ENCODE measurements at places on chromosomes 6 and 20.

- peak; percentile 54 for DNase-seq
Measured at GRCh38 chr6:135212020-135212806, 31.1 kb downstream of the MYB start.

DNA sequence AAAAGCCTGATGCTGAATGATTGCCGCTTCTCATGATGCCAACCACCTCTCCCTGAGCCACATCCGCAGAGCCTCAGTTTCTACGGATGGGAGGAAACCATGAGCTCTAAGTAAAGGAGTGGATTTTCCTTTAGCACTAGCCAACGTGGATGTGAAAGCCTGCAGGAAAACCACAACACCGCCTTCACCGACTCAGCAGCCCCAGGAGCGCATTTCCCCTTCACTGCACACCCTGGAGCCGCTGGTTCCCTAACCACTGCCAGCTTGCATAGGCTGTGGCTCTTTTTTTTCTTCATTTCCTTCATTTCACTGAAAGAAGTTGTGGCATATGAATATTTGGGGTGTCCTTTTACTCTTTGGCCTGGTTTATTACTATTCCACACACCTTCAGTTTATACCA lies 50.5 kb upstream of the SSTR4 start:
- no peak for DNase-seq

GRCh38 chr6:36358226-36358915 lies 21.7 kb upstream of the BNIP5 start:
- DNase-seq, result no peak

DNA sequence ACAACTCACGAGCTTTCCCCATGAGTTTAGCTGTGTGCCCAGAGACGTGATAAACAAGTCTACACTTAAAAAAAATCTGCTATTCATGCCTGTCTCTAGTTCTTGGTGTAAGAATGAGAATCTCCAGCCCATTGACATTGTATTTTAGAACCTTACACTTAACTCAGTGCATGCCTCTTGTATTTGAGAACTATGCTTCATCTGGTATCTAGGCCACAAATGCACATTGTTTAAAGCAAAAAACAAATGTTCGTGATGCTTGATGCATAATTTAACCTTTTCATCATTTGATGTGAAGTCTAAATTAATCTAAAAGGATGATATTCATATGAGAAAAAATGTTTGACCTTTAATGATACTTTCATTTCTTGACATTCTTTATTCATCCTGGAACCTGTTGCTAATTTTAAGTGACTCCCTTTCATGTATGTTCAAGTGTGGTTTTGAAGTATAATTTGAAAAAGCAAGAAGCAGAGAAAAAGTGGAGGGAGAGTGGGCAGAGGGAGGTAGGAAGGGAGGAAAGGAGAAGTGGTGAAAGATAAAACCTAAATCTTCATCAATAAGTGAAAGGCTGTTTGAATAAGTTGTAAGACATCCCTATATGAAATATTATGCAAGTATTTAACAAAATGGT lies 116.9 kb downstream of the PFDN4 start:
- no peak for DNase-seq

DNA sequence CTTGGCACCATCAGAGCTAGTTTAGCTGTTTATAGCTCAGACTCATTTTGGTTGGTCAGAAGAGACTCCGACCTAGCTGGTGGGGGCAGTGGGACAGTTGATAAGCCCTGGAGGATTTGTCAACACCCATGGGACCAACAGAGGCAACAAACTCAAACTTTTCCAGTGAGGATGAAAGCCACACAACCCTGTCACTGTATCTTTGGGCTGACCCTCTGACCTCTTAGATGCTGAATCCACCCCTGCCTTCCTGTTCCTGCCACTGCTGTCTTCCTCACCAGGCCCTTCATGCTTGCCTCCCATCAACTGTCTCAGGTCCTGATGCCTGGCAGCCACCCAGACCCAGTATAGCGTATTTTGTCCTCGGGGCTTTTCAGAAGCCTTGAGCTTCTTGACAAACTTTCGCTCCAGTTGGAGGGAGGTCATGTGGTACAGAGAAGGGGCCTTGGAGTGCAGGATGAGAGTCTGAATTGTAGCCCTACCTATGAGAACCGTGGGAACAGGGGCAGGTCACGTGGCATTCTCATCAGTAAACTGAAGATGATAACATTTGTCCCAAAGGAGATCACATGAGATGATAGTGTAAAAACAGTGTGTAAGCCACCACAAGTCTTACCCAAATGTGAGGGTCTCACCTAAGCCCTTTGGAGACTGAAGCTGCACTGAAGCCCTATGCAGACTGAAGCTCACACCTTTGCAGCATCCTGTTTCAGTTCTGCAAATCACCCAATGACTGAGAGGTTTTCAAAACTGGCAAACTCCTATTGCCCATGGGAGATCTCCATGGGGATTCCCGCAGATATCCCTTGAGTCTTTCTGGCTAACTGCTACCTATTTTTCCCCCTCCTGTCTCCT lies 72.0 kb upstream of the F13A1 start:
- no peak for DNase-seq

GRCh38 chr20:46552460-46553420 lies 2.3 kb upstream of the OCSTAMP start:
- peak; percentile 85 for DNase-seq

DNA sequence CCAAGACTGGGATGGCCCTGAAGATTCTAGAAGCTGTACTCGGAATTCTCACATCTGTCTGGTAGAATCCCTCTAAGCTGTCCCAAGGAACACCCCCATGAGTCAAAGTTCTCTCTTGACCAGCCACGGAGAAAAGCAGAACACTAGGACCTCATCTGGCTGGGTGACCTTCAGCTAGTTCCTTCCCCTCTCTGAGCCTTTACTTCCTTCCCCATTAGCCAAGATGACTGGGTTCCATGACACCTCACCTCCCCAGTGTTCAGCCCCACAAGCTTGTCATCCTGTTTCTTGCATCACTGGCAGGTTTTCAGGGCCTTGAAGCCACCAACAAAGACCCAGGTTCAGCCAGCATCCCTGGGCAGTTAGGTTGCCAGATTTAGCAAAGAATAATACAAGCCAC lies 47.8 kb downstream of the MAFB start:
- DNase-seq, result no peak

GRCh38 chr20:31835554-31835953 lies 9.8 kb downstream of the FOXS1 start:
- no peak for DNase-seq

DNA sequence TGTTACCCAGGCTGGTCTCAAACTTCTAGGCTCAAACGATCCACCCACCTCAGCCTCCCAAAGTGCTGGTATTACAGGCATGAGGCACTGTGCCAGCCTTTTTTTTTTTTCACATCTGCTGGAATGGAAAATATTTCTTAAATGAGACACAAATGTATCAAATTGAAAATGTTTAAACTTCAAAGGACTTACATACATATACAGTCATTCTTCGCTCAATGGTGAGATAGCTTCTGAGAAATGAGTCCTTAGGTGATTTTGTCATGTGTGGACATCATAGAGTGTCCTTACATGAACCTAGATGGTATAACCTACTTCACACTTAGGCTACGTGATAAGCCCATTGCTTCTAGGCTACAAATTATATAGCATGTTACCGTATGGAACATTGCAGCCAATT lies 43.1 kb downstream of the MICA start:
- DNase-seq, result no peak

GRCh38 chr20:64064145-64064698 lies 1.2 kb downstream of the TCEA2 start:
- no peak for DNase-seq

- no peak for DNase-seq
Measured at GRCh38 chr6:158672726-158673125, 22.9 kb downstream of the SYTL3 start.

DNA sequence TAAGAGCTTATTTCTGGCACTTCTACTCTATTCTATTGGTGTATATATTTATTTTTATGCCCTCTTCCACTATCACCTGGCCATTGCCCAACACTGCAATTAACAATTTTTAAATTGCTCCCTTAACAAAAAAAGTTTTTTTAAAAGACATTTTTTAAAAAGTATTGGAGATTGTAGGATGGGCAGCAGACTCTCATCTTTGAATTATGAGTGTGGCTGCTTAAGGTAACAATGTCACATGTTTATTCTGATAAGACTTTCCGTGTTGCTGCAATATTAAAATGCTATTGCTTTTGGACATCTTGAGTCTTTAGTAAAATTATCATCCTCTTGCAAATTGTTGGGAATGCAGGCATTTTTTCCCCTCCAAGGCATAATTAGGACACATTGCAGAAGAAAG lies 31.4 kb downstream of the SMOC2 start:
- DNase-seq, result no peak

DNA sequence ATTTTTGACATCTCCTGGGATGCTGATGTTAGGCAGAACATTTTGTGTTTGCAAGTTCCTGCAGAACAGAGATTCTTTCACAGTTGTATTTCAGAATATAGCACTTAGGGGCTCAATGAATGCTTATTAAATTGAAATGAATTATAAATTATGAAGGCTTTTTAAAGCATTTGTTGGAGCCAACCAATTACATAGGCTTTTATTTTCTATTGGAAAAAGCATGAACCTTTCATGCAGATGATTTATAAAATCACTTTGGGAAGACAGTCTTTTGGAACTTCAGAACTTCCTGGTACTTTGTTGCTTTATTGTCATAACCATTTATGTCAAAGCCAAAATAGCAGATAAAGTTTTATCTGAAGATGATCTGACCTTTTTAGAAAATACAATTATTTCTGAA lies 69.2 kb upstream of the HINT3 start:
- no peak for DNase-seq

DNA sequence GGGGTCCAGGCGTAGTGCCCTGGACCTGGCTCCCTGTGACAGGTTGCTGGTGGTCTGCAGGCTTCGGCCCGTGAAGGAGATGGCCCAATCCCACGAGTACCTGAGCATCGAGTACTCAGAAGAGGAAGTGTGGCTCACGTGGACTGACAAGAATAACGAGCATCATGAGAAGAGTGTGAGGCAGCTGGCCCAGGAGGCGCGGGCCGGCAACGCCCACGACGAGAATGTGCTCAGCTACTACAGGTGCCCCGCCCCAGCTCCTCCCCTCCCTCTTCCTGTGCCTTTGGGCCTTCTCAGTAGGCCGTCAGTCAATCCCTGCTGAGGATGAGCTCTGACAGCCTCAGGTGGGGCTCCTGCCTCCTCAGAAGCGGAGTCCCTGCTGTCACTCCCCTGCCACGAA lies 42.6 kb downstream of the UQCC2 start:
- peak; percentile 39 for DNase-seq

DNA sequence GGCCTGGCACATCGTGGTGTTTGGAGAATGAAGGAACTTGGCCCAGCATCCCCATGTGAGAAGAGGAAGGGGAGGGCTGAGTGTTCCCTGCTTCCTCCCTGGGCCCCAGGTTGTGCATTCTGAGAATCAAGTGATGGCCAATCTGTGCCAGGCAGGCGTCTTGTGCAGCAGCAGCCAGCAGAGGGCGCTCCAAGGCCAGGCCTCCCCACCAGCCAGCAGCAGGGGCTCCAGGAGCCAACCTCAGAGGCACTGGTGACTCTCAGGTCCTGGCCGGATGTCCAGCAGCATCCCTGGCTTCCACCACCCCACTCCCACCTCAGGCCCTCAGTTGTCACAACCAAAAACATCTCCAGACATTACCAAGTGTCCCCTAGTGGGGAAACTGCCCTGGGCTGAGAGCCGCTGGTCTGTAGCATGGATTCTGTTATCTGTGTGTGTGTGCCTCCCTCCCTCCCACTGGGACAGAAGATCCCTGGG lies 192.0 kb downstream of the PREX1 start:
- peak; percentile 75 for DNase-seq

DNA sequence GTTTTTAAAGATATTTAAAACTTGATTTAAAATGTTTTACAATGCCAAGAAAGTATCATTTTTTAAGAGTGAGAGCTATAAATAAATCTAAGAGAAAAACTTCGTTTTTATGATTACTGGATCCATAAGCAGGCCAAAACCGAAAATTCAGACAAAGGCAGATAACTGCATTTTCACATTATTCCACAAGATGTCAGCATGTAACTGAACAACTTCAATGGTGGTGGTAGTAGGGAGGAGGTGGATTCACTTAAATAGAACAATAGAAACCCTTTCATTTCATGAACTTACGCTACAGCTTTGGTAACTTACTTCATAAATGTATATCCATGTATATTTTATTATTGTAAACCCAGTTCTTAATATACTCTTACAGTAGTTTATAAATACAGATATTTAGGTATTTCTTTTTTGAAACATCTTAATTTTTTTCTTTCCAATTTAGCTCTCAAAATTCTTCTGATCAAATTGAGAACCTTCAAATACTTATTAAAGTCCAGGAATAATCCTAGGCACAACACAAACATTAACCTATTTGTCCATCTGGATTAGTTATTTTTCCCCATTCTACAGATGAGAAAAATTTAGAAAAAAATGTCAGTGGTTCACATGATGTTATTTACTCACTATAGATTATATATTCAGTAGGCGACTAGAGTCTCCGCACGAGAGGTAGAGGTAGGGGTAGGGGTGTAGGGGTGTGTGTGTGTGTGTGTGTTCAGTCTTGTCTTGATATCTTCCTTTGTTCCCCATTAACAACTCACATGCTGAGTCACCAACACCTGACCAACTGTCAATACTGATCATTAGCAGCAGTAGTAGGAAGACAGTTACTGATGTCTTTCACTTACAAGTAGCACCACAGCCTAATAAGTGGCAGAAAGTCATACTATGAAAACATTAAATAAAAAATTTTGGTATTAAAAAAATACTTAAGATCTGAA lies 111.5 kb downstream of the ARHGAP18 start:
- peak; percentile 70 for DNase-seq

DNA sequence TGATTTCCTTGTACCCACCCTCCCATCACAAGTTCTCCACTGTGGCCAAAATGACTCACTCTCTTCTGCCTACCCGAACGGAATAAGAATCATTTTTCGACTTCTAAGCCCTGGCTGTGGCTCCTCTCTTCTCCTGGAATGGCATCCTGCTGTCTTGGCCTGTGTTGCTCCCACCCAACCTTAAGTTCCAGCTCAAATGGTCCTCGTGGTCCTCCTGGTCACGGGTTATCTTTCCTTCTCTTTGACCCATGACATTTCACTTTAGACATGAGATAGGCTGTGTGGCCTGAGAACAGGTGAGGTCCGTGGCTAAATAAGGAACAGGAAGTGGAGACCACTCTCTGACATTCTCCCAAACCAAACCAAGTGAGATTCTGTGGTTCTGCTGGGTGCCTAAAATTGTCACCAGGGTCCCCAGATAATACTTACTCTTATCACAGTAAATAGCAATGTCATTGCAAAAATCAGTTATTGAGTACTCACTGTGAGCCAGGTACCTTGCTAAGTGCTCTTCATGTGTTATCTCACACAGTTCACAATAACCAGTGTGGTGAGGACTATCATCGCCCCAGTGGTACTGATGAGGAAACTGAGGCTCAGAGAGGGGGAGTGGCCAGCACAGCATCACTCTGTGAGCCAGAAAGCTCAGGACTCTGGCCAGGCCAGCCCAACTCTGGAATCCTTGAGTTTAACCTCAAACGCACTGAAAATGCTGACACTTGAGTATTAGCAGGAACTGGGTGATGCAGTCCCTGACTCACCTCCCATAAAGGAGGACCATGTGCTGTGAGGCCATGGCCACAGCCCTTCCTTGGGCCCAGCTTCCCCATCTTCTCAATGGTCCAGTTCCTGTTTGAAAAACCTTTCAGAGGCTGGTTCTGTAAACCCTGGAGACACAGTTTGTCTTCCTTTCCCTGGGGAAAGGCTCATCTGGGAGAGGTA lies 74.8 kb upstream of the SIRPA start:
- DNase-seq, result no peak

- DNase-seq, result peak; percentile 44
Measured at GRCh38 chr20:37392441-37393195, 46.7 kb downstream of the SRC start.

GRCh38 chr6:21091411-21091810 lies 502.1 kb upstream of the SOX4 start:
- DNase-seq, result no peak

GRCh38 chr6:166617359-166617758 lies 9.7 kb downstream of the RPS6KA2 start:
- no peak for DNase-seq

Data from activated CD4-positive, alpha-beta T cell treated with anti-CD3 and anti-CD28 coated beads, Interleukin-2, Interleukin-4, amounts not matched to agents 100 ng/mL and 50 ng/mL, durations not matched to agents 16 hours and 8 hours (primary cell).